ENCODE measurements at places on chromosomes 3 and 15.

DNA sequence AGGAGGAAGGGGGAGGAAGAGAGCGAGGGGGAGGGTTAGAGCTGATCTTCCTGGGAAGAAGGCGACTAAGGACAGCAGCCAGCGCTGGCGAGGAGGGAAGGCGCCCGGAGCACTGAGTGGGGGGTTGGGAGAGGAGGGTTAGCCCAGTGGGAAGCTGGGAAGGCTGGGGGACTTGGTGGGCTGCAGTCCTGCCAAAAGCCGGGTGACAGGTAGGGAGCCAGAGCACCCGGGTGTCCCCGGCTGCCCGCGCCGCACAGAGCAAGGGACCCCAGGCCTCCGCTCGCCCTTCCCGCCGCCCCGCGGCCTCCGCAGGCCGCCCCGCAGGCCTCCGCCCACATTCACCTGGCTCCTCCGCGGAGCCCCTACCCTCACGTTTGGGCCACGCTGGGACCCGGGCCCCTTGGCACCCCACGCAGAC is 448 bp downstream of the SLC12A8 start:
- no peak for DNase-seq

DNA sequence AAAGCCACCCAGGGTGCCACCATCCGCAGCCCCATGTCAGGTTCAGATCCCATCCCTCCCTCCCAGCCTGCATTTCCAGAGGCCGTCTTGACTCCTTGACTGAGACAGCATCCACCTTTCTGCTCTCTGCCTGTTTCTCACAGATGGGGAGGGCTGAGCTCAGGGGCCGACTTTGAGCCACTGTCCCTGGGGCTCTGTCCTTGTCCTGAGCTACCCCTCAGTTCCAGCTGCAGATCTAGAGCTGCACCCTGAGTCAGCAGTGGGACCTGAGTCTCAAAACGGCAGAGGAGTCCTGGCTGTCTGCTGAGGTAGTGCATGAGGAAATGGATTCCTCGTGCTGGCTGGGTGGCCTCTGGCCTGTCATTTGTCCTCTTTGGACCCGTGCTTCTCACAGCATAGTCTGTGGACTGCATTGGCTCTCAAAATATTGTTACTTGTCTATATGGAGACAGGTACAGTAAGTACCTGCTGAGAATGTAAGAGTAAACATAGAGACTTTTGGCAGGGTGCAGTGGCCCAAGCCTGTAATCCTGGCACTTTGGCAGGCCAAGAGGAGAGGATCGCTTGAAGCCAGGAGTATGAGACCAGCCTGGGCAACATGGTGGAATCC is 22.3 kb downstream of the RPLP1 start:
- DNase-seq = no peak

- no peak for DNase-seq
Observed at GRCh38 chr3:13671482-13672233, 122.7 kb downstream of the FBLN2 start.

DNA sequence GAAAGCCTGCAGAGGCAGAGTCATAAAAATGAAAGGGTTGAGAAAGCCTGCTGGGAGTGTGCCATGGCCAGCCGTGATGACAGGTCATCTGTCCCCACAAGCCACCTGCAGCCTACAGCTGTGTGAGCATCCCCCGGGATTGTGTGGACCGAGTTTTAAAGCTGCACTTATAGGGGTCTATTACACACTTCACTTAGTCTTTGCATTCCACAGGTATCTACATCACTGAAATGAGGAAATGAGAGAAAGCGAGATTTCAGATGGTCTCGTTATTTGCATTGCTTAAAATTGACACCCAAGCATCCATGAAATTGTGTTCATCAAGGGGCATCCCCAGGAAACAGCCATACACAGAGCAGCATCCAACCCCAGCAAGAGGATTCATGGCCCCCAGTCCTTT is 137.6 kb upstream of the TRIM42 start:
- no peak for DNase-seq

DNA sequence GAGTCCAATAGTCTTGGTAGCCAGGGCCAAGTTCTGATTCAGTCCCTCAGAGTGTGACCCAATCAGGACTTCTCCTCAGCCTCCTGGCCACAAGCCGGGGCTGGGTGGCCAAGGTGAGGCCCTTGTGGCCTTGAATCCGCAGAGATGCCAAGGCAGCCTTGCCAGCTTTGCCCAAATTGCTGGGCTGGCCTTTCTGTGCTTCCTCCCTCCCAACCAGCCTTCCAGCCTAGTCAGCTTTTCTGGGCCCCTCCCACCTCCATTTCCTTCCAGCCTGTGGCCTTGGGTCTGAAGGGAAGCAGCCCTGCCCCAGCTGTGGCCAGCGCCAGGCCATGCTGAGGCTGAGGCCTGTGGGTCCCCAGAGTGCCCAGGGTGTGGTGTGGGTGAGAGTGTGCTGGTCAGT is 34.3 kb upstream of the ANKDD1A start:
- DNase-seq = peak; percentile 18

- DNase-seq = no peak
Observed at GRCh38 chr15:82298032-82298431, 35.4 kb downstream of the SAXO2 start.

Measured in CD4-positive, alpha-beta T cell treated with Interleukin-17A for 1 hour (primary cell).